ENCODE measurements at places on chromosomes 12 and 14.

DNA sequence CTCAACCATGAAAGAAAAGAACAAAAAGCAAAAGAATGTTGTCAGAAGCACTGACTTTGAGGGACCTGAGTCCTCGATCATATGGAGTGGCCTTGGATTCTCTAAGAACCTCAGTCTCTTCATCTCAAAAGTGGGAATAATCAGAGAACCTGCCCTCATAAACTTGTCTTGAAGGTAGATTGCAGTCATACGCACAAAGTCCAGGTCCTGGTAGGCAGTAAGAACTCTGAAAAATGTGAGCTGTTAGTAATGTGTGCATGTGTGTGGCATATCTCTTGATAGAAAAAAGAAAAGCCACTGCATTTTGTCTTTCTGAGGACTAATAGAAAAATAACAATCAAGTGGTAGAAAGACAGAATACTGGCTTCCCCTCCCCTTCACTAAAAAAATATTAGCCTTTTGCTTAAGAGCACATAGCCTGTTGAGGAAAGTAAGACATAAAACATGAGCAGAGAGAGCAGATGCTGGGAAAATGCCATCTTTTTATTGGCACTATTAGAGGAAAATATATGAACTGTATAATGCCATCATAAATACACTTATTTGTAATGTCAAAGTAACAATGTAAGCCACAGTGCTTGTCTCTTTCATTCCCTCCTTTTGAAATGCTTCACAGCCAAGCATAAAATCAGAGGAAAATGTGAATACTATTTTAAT, 205.1 kb upstream of the TBX3 start:
- no peak for DNase-seq

DNA sequence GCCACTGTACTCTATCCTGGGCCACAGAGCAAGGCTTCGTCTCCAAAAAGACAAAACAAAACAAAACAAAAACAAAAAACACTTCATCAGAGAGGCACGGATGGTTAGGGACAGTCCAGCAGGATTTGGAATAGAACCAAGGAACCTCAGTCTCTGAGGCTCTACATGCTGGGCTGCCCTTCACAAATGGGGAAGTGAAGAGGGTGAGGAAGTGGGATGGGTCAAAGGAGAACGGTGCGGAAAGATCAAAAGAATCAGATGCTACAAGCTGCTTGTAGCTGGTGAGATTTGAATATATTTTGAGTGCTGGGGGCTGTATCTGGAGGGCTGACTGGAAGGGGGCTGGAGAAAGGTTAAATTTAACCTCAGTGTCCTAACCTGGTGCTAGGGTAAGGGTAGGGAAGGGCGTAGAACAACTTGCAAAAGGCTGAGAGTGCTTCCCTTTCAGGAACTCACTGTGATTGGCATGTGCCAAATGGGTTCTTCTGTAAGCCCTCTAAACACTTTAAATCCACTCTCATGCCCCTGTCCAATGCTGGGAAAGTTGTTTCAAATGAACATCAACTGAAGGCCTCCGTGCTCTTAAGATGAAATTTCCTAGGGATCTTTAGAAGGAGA, 4.6 kb downstream of the FOXJ2 start:
- DNase-seq = peak; percentile 44

GRCh38 chr12:62778187-62778586, 156.8 kb downstream of the PPM1H start:
- no peak for DNase-seq

- DNase-seq = peak; percentile 22
Measured at GRCh38 chr14:49972131-49972671, 79.3 kb downstream of the ARF6 start.

GRCh38 chr12:44372259-44372658, 503.9 kb downstream of the NELL2 start:
- no peak for DNase-seq

All from GDM1 (cell line).